WTC11 (cell line): ENCODE measurements at places on chromosomes 2 and 18.

DNA sequence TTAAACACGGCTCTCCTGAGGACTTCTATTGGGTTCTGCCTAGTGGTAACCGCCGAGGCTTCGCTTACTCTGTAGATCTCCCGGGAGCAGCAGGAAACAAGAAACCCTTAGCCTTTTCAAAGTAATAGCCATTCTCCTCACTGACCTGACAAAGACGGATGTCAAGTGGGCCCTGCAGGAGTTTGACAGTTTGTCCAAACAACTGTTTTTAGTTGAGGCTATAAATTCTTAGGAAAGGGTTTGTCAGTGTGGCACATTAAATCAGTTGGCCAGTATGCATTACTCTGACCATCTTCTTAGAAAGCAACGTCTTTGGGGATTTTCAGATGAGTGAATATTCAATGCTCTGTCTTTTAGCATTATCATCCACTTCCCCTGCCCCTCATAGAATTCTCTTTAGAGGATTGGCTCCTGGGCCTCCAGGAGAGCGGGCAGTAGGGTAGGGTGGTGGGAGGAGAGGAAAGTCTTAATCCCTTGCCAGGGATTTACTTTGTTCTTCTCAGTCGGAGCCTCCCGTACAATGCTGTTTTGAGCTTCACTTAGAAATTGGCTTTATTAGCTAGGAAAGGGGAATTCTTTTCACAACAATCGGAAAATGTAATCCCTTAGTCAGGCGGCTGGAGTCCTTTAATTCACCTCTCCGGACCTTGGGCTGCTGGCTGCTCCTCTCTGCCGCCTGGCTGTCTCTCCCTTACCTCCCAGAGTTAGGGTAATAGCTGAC is 13.3 kb upstream of the C18orf32 start:
- DNase-seq, result no peak

DNA sequence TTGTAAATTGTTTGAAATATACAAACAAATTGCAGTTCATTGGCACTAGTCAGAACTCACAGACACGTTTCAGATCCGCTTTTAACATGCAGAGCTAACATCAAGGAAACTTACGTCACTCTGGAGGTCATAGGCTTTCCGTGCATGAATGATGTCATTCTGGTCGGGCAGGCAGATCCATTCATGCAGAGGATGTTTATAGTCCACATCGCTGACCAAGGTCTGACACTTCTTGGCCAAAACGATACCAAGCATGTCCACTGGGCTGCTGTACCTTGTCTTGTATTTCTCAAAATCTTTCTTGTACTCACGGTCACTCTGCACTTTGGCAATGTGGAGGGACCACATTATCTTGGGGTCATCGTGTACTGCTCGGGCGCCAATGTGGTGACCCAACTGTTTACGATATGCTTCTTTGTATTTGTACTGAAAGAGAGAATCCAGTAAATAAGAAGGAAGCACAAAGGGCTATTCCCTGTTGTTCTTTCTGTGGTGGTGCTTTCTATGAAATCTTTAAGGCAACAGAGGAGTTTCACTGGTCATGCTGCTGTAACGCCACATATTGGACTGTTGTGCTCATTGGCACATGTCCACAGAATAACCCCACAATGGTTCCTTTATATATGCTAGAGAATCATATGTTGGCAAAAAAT is 114.8 kb downstream of the NEB start:
- no peak for DNase-seq

GRCh38 chr2:26456440-26457250 is 21.3 kb downstream of the OTOF start:
- DNase-seq, result no peak

DNA sequence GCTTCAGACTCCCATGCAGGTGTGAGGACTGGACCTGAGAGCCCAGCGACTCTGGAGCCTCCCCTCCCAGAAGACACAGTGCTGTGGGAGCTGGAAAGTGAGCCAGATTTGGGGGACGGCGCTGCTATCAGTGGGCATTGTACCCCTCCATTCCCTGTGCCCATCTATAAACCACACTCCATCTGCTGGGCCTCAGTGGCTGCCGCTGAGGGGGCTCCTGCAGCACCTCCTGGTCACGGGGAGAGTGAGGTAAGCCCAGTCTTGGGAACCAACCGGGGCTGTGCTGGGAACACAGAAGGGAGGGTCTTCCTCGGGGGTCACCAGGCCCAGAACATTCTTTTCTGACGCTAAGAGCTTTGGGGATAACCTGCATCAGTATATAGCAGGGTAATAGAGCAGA is 9.5 kb downstream of the PSD4 start:
- DNase-seq, result no peak

DNA sequence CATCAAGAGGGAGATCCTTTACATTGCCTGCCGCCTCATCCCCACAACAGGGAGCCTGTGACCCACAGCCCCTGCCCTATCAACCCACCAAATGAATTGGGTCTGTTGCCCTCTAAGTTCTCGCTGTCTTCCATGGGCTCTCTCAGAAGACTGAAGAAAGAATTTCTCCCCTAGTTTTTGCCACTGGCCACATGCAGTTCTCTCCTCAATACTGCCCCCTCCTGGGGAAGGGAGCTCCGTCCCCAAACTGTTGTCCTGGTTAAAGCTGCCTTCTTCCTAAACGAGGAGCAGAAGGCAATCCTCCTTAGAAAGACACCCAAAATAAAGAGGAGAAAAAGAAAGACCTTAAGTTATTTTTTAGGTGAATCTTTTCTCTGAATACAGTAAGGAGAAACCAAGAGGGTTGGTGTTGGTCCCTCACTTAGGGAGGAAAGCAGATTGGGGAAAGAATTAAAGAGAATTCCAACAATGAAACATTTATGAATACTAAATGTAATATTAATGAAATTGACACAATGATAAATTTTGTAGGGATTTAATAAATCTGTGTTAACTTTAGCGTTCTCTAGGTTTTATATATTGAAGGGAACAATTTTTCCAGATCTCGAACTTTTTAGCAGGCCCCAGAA is 31.1 kb upstream of the SATB2 start:
- peak; percentile 80 for DNase-seq

- no peak for DNase-seq
Measured at GRCh38 chr18:28582724-28583123, 405.8 kb upstream of the CDH2 start.

- DNase-seq, result no peak
Measured at GRCh38 chr2:166831930-166832329, 56.4 kb upstream of the XIRP2 start.

- DNase-seq, result no peak
Measured at GRCh38 chr2:31704561-31705212, 123.9 kb upstream of the SRD5A2 start.

- no peak for DNase-seq
Measured at GRCh38 chr18:63869374-63869773, 18.1 kb upstream of the SERPINB2 start.
